GM23338 (cell line): ENCODE measurements at places on chromosomes 12 and 14. TPM values are rescaled to one million over a fixed set of nuclear protein-coding genes. Genes with fewer than 3 reads are reported as not detected.

ANAPC7 gene
- 92.7 and 99.3 TPM in 2 replicates for total RNA-seq

SLC39A2 gene
- total RNA-seq = not detected in 2 replicates

DNA sequence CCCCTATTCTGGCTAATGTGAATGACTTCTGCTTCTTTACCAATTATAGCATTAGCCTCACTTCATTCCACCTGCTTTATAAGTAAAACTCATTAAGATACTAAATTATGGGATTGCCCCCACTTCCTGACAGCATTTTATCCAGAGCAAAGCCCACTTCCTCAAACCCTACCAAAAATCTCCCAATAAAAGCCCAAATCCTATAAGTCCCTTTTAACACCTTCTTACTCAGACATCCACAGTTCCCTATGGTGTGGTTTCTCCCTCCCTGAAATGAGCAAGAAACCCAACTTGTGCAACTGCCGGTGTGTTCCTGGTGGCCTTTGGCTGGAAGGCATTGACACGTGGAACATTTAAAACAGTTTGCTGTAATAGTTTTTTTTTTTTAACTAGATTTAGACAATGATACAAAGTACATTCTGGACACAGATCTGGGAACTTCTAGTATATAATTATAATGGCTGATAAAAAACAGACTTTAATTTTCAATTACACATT, 53.1 kb downstream of the BRMS1L start:
- no peak for DNase-seq

DNA sequence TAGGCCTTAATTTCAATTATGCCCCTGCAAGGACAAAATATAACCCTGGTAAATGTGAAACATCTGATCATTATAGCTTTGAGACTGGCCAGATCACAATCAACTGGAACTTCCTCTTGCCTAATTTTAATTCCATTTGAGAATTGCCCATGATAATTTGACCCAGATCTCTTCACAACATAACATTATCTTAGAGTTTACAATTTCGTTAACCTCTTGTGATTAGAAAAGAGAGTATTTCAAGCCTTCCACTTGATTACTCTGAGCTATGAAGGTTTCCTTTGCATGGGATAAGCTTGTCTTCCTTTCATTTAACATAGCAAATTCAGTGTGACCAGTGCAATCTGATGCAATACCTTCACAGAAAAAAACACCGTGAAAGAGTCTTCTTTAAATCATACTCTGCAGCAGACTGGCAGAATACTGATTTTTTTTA, 143.6 kb downstream of the DUSP6 start:
- no peak for DNase-seq

- DNase-seq = no peak
These were observed 117.2 kb downstream of the CACNA1C start for GRCh38 chr12:2169940-2170339.

DNA sequence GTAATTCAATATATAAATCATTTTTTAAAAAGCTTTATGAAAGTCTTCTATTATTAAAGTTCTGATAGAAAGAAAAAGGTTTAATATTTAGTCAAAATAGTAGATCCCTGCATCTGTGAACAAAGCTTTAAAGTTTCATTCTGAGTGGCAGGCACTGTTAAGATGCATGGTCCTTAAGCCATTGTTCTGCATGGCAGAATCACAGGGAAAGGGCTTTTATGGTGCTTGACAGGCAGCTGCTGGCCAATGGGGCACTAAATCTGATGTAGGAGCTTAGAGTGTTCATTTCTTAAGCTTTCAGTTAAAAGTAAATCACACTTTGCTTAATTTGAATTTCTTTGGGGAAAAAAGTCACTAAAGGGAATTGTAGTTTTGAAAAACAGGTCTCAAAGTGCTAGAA, 148.2 kb downstream of the PLEKHA5 start:
- DNase-seq = no peak

- no peak for DNase-seq
These were observed 134.3 kb downstream of the MED13L start for GRCh38 chr12:116142936-116143898.
